ENCODE measurements at places on chromosomes 5 and 9.
A peak's percentile ranks its signal among the peaks of the same experiment; 100 is the strongest.

DNA sequence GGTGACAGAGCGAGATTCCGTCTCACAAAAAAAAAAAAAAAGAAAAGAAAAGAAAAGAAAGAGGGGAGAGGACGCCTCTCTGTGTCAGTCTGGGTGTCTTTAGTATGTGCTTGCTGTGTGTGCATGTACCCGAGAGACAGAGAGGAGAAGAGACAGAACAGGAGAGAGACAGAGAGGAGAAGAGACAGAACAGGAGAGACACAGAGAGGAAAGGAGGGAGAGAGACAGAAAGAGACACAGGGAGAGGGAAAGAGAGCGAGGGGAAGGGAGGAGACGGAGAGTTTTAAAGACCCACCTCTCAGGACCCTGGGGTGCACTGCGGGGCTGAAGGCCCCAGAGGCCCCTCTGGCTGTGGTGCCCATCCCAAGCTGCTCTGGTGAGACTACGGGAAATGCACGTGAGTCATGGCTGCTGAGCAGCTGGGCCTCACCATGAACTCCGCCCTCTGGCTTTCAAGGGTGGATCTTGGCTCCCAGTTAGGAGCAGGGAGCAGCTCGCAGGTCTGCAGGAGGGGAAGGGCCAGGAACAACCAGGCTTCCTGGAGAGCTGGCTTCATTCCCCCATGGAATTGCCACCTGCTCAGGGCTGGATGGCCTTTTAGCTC lies 7.9 kb downstream of the SLC6A3 start:
- DNase-seq = no peak

- no peak for DNase-seq
These were observed 1.3 kb downstream of the EDIL3 start for GRCh38 chr5:84383296-84383815.

GRCh38 chr9:98791608-98792490 lies 4.5 kb downstream of the ANKS6 start:
- DNase-seq = peak; percentile 46

- DNase-seq = no peak
These were observed 25.3 kb upstream of the RNU6ATAC start for GRCh38 chr9:134189470-134190231.

DNA sequence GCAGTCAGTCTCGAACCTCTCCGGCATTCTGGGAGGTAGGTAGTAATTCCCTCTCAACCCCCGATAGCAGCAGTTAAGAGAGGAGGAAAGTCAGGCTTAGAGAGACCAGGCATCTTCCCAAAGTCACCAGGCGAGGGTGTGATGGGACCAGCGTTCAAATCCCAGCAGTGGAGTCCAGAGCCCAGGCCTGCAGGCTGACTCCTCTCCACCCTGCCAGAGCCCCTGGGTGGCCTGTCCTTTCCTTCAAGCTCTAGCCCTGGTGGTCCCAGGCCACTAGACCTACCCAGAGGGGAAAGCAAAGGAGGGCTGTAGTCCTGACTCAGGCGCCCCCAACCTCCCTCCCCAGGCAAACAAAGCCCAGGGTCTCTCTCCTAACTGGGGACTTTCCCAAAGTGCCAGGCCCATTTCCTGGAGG lies 4.2 kb upstream of the NR5A1 start:
- no peak for DNase-seq

DNA sequence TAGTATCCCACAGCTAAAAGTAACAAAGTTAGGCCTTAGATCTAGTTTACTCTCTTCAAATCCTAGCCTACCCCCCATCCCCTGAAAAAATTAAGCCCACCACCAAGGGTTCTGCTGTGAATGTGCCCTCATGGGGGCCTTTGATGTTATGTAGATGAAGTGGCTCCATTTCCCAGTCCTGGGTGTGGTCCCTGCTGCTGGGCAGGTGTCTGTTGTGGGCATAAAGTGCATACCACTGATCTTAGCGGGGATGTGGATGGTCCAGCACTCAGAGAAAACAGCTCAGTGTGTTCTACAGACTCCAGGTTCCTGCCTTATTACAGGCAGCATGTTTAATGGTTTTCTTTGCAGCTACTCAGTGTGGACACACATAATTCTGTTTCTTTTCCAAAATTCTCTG lies 1.9 kb downstream of the PCBD2 start:
- DNase-seq = no peak

- no peak for DNase-seq
These were observed 54.1 kb downstream of the ERMP1 start for GRCh38 chr9:5778805-5779204.

DNA sequence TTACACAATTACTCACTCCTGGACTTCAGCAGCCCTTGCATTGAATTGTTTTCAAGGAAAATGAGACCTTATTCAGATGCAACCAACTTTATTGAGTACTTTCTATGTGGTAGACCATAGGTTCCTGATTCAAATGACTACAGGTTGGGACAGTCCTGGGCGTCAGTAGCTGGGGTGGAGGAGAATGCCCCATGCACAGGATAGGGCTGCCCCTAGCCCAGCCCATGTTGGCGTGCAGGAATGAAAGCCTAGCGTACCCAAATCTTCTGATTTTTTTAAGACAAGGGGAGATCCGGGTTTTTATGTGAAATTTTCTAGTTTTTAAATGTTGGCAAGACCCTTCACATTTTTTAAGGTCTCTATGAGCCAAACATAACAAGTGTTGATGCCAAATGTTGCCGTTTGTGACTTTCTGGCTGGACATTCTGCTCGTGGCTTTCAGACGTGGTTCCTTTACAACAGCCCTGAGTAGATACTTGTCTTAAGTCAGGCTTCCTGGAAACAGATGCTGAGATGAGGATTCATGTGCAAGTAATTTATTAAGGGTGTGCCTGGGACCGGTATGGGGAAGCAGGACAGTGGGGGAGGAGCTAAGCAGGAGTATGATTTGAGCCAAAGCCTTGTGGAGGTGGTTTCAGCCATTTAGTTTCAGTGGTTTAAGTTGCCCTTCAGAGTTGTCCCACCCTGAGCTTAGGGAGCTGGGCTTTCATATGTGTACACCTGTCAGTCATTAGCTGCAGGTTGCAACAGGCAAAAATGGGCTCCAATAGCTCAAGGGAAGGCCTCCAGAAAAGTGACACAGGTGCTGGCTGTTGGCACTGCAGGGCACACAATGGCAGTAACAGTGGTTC lies 154.1 kb downstream of the NTRK2 start:
- DNase-seq = no peak

DNA sequence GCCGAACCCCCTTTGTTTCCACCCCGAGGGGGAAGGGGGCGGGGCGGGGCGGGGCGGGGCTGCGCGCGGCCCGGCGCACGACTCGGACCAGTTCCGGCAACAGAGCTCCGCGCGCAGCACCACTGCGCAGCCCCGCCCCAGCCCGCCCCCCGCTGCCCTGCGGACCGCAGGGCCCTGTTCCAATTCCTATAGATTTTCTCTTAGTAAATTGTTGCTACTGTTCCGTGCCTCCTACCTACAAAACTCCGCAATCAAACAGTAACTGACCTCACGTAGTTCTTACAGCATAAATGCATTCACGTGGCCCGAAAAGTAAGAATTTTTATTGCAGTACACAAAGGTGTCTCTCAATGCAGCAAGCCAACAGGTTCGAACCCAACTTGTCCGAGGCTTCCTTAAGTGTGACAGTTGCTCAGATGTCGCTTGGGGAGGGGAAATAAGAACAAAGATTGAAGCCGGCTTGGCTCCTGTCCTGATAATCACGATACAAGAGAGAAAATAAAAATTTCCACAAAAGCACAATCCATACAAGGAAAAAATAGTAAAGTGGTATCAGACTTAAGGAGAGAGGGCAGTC lies 1.2 kb upstream of the RNF38 start:
- DNase-seq = no peak

GRCh38 chr5:54551926-54552325 lies 34.4 kb downstream of the SNX18 start:
- DNase-seq = no peak

GRCh38 chr9:91572044-91572443 lies 148.4 kb upstream of the NFIL3 start:
- DNase-seq = no peak

GRCh38 chr5:151233616-151234085 lies 9.8 kb upstream of the CCDC69 start:
- no peak for DNase-seq

DNA sequence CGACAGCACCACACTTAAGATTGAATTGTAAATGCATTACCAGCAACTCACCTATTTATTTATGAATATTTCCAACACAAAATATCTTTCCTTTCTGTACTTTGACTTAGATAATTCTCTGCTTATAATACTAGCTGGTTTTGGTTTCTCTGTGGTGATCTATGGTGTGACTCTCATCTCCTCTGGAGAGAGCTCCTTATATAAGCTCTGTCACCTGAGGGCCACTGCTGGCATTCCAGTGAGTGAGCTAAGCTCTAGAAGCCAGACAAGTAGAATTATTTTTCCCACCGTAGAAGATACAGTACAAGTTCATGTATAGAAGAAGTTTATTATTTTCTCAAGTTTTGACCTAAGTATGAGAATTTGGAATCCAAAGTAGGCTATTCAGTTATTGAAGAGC lies 111.5 kb downstream of the CDC42SE2 start:
- no peak for DNase-seq

- DNase-seq = no peak
These were observed 6.4 kb downstream of the NEURL1B start for GRCh38 chr5:172647352-172648012.

DNA sequence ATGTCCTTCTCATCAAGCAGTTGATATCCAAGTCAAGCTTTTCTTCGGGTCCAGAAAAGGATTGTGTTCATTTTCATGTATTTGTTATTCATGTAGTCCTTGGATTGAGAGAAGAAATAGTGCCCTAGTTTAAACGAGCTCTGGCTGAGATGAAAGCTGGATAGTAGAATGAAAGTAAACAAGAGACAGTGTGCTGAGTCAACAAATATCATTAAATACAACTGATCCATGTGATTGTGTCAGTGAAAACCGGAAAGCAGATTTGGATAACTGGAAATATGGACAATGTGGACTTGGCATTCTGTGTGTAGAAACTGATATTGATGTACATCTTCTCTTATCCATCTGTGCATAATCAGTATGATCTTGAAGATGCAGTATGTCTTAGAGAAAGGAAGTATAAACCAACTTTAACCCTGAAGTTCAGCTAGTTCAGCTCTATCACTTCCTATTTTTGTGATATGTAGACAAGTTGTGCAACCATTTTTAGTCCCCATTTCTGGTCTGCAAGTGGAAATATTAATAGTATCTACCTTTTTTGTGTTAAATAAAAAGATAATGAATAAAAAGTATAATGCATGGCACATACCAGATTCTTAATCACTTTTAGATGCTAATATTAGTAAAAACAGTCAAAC lies 4.4 kb downstream of the MUSK start:
- DNase-seq = no peak

DNA sequence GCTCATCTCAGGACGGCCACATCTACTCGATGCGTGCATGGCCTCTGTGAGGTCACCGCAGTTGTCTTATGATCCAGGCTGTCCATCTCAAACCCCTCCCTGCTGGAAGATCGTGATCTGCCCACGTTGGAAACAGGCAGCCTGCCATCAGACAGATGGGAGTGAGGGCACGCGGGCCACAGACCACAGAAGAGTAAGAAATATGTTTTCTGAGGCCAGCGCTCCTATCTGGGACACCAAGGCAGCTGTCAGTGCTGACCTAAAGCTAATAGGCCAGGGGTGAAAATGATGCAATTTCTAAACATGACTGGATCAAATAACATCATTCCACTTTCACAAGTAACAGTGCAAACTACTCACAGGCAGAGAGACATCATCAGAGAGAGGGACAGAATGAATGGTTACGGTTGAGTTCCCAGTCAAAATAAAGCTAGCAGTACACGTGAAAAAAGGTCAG lies 57.1 kb upstream of the CER1 start:
- no peak for DNase-seq

GRCh38 chr5:53010814-53011213 lies 21.7 kb downstream of the ITGA2 start:
- DNase-seq = no peak

- DNase-seq = no peak
These were observed 393.4 kb upstream of the ST8SIA4 start for GRCh38 chr5:101296477-101296876.

DNA sequence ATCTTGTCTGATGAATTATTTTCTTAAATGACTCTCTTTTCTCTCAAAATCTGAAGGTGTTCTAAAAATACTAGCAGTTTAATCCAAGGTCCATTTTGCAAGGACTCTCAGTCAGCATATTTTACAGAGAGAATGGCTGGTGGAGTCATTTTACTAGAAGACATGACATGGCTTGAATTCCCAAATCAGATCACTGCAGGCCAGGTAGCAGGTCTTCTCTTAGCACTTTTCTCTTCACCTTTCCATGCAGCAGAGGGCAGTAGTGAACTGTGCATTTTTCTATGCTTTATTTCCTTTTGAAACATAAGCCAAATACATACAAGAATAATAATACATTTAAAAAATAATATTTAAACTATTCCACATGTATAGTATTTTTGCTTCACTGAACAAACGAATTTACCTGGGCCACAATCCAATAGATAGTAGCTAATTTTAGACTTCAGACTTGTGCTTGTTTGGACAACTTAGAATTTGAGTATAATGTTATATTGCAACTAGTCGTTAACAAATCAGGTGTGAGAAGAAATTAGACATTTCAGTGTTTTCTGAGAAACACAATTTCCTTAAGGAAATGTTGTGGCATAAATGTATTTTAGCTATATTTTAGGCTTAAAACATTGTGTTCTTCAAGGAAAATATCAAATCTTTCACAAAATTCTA lies 289.4 kb upstream of the DAB2 start:
- no peak for DNase-seq

GRCh38 chr5:15946026-15946425 lies 233.6 kb downstream of the MARCHF11 start:
- no peak for DNase-seq

GRCh38 chr5:134524272-134524825 lies 1.1 kb upstream of the JADE2 start:
- peak; percentile 84 for DNase-seq

- DNase-seq = no peak
These were observed 29.4 kb downstream of the NUTM2F start for GRCh38 chr9:94298949-94299599.

DNA sequence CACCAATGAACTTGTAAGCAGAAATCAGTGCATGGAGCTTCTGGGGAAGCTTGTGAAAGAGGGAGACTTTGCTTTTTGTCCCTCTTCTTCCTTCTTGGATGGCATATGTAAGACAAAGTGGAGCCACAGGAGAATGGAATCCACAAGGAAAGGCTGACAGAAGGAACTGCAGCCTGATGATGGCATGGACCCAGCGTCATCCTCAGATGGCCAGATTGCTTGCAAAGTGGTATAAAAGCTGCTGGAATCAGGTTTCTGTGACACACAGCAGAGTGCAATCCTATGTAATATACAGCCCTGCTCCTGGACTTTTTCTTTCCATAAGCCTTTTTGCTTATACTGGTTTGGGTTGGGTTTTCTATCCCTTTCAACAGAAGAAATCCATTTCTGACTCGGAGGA lies 31.4 kb upstream of the SPARC start:
- DNase-seq = no peak

DNA sequence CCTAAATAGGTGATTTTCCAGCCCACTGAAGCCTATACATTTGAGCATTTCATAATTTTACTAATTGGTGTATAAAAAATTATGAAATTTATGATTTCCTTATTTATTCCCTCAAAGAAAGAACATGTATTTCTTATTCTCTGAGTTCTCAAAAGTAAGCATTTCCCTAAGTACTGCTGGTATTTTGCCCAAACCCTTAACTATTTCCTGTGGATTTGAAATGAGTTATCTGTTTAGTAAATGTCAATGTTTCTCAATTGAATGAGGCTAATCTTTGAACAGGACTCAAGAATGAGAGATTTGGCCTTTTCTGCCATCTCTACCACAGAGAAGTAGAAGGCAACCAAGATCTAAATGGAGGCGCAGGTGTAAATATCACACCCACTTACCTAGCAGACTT lies 751.7 kb downstream of the TLE1 start:
- DNase-seq = no peak

All from activated CD8-positive, alpha-beta memory T cell treated with anti-CD3 and anti-CD28 coated beads, Interleukin-2, amount 50 U/mL, for 48 hours (primary cell).